Naive B cell (primary cell): ENCODE measurements at places on chromosomes 2 and 18.

GRCh38 chr2:166892397-166892796, 4.1 kb downstream of the XIRP2 start:
- DNase-seq = no peak

DNA sequence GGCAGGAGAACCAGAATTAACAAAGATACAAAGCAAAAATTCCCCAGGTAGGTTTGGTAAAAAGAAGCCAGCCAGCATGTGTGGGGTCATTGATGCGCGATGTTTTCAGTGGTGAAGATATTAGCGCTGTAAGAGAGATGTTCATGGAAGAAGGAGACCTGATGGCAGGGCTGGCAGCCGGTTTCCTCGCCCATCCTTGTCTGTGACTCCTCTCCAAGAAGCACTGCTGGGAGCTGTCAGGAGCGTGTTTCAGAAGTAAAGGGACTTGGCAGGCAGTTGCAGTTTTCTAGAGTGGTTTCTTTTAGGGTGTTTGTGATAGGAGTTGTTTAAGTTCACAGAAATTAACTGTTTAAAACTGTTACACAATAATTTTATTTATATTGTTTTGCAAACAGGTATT, 24.6 kb downstream of the TAF1B start:
- no peak for DNase-seq

DNA sequence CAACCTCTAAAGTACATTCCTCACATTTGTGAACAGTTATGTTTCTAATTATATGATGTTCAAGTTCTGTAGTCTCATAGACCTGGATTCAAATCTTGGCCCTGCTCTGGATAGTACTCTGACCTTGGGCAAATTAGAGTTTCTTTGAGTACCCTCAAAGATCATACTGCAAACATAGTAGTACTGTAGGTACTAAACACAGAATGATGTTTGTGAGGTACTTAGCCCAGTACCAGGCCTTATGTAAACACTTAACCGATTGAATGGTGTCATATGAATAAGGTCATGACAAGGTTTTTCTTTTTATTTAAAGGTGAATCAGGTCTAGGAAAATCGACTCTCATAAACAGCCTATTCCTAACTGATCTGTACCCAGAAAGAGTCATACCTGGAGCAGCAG, 19.1 kb downstream of the SEPTIN2 start:
- no peak for DNase-seq

- DNase-seq = no peak
Measured at GRCh38 chr2:28185891-28186290, 206.8 kb upstream of the FOSL2 start.

DNA sequence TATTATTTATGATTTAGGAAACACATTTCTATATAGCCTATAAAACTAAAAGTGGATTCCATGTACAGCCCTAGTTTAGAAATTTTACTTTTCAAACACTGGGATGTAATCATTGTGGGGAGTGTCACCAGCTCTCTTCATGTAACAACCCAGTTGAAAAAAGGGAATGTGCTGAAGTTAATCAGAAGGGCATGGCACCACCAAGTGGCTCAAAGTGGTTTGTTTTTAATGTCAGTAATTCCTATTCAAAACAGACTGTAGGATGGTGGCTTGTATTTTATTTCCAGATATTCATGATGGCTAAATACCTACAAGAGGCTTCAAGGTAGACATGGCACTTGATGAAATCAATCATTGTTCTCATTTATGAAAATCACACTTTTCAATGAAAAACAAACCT, 58.1 kb upstream of the TMEM182 start:
- no peak for DNase-seq

GRCh38 chr2:46164529-46165301, 132.5 kb upstream of the EPAS1 start:
- DNase-seq = no peak
